HFF-Myc (cell line): ENCODE measurements at places on chromosomes 5 and 9.

- DNase-seq = no peak
Measured at GRCh38 chr5:162485666-162486292, 418.2 kb downstream of the GABRG2 start.

DNA sequence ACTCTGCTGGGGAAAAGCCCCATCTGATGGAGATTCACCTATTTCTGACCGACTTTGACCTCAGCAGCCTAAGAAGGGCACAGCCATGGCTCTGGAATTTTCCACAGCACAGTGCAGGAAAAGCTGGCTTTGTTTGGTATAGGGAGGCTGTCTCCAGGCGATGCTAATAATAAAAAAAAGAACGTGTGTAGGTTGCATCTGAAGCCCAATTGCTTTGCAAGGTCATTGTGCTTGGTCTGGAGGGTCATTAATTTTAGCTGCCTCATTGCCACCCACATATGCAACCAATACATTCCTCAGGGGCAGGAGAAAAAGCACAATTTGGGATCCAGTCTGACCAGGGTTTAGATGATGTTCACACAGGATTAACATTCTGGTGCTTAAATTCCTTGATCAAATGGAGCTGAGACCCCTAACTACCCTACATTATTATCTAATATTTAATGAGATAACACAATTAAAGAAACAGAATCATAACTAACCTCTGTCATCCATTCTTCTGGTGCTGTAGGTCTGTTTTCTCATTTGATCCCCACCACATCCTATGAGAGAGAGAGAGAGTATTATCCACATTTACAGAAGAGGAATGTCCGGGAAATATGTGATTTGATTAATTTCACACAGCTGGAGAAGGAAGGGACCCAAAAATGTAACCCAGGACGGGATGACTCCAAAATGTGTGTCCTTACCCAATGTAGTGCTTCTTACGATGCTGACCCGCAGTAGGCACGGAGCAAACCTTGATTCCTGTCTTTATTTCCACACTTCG lies 175.9 kb downstream of the RFK start:
- DNase-seq = no peak

DNA sequence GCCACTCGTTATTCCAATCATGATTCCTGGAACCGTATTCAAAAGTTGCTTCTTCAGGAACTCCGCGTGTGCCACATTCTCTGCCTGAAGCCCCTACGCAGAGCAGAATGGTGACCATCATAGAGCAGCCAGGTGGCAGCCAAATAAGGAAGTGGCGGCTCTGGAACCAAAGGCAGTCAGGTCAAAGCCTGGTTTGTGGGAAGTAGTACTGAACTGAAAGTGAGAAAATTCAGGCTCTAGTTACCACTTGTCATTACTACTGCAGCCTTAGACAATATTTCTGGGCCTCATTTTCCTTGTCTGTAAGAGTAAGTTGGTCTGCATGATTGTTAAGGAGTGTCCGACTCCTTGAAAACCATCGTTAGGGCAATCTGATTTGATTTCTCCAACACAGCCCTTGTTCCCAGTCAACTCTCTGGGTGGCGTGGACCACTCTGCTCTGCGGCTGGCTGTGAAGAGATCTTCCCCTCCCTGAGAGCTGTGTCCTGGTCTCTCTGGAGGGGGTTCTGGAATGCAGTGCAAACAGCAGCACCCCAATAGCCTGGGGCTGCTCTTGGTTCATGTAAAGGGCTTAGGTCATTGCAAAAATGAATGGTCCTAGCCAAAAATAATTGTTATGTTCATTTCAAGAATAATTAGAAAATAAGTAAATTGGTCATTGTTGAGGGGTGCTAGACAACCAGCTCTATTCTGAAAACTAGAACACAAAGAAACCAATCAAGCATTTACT lies 102.4 kb downstream of the MED27 start:
- DNase-seq = no peak

- DNase-seq = no peak
Measured at GRCh38 chr9:83533296-83533695, 4.9 kb downstream of the FRMD3 start.

GRCh38 chr5:58360794-58361193 lies 99.1 kb downstream of the PLK2 start:
- DNase-seq = no peak

- DNase-seq = no peak
Measured at GRCh38 chr5:72760259-72760658, 56.2 kb upstream of the TNPO1 start.

GRCh38 chr5:134374232-134374631 lies 2.9 kb downstream of the UBE2B start:
- DNase-seq = no peak

DNA sequence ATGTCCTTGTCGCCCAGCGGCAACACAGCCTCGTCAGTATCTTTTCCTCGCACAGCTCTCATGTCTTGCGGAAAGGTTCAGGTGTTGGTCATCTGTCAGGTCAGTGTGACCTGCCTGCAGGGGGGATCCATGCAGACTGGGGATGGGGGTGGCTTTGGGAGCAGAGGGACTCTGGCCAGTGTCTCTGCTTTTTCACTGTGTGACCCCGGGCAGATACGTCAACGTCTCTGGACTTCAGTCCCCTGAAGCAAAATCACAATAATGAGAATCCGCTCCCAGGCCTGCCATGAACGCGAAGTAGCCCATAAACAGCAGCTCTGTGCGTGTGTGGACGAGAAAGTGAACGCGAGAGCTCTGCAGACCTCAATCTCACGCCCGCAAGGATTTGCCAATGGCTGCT lies 75.7 kb upstream of the FCN1 start:
- DNase-seq = no peak

DNA sequence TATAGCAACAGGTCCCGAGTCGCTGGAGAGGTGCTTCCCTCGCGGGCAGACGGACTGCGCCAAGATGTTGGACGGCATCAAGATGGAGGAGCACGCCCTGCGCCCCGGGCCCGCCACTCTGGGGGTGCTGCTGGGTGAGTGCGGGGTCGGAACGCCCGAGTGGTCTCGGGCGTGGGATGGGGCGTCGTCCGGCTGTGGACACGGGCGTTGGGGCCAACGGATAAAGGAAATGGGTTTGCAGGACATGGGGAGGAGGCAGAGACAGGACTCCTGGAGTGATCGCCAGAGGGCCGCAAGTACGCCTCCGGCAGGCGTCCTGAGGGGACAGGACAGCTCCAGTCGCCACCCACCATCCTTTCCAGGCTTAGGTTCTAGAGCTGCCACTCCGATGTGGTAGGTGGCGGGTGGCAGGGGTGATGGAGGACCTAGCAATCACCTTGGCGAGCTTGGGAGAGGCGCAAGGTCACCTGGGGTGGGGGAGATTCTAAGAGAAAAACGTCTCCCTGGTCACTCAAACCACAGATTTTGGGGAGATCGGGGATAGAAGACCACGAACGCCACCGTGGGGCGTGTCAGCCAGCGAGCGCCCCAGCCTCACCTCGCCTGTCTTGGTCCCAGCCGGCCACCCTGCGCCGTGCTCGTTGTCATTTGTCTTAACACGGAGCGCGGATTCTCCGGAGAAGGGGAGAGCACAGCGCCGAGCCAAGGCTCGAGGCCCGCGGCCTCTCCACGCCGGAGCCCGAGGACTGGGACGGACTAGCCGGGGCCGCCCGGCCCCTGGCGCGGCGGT lies 922 bp downstream of the LMX1B start:
- DNase-seq = no peak

DNA sequence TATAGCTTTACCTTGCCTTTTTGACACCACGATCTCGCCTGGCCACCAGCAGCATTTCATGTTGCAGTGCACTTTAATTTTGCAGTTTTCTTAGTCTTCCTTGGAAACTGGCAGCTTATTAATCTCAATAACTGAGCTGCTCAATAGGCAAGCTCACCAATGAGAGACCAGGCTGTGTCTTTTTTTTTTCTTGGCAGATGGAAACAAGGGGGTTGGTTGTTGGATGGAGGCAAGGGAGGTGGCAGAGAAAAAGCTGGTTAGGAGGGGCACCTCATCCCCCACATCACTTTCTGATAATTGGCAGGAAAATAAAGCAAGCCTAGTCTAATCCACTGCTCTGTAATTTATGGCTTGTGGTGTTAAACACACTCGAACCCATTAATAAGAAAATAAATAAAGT lies 324.5 kb upstream of the WWC1 start:
- no peak for DNase-seq

DNA sequence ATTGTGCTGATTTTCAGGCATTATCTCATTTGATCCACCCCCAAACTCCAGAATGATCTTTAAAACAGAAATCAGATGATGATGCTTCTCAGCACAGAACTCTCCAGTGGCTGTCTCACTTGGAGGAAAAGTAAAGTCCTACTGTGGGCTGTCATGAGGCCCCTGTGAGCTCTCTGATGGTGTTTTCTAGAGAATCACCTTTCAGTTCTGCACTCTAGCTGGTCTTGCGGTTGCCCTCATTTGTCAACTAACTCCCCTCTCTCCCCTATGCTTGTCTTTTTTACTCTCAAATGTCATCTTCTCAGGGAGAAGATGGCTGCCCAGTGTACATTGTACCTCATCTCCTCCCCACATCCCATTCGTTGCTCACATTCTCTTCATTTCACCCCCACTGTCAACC lies 295.8 kb downstream of the MLLT3 start:
- no peak for DNase-seq

DNA sequence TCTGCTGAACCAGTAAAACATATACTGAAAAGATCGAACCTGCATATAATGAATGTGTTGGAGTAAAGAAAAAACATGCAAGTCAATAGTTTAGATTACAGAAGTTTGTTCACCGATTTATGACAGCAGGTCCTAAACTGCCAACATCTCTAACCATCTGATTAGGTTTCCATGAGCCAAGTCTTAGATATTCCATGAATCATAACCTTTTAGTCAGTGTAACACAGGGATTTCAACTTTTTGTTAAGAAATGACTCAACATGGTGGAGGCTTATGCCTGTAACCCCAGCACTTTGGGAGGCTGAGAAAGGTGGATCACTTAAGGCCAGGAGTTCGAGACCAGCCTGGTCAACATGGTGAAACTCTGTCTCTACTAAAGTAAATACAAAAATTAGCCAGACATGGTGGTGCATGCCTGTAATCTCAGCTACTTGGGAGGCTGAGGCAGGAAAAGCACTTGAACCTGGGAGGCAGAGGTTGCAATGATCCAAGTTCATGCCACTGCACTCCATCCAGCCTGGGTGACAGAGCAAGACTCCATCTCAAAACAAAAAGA lies 38.7 kb downstream of the APC start:
- DNase-seq = peak; percentile 4

- DNase-seq = no peak
Measured at GRCh38 chr9:134870301-134870694, 10.3 kb upstream of the FCN2 start.

DNA sequence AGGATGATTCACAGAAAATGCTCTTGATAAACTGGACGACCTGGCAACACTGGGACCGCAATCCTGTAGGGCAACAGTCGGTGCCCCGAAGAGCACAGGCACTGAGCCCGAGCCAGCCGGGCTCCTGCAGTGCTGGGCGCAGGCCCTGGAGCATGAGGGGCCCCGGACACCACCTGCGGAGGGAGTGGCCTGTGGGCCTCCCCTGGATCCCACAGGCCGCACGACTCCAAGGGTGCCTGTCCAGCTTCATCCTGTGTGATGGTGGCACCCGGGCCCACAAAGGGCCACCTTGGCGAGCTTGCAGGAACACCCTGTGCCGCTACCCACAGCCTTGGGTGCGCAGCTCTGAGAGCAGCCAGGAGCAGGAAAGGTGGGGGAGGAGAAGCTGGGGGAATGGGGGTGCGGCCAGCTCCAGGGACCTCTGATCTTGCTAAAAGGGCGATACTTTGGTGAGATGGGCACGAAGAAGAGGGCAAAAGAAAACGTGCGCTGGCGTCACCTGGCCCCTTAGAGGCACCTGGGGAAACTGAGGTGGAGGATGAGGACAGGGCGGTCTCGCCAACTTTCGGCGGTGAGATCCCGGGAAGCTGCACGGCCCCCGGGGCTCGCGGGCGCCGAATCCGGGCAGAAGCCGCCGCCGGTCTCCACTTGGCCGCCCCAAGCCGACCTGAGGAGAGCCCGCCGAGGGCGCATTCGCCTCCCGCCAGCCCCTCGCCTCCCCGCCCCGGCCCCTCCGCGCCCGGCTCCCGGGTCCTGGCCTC lies 722 bp downstream of the TBC1D9B start:
- DNase-seq = no peak

DNA sequence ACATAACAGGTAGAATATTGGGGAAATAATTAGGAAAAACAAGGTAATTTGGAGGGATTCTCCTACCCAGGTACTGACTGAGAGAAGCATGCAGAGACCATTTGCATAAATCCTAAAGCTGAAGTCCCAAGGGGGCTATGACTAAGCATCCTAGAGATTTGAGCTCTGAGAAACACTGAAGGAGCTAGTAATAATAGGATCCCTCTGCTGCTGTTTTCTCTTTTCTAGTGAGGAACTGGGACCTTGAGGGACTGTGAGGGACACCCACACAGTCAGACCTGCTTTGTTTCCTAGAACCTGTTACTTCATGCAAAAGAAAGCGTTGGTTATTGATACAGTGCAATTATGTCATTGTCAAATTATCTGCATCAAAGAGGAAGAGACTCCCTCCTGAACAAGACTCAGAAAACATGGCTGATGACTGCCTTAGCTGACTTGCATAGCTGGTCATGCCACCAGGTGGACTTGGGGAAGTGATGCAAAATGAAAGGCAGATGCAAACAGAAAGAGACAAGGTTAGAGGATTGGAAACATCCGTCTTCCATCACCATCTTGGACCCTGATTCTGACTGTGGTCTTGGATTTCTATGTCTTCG lies 335.4 kb downstream of the NTRK2 start:
- DNase-seq = no peak

- no peak for DNase-seq
Measured at GRCh38 chr5:67203701-67204074, 7.1 kb upstream of the CD180 start.

DNA sequence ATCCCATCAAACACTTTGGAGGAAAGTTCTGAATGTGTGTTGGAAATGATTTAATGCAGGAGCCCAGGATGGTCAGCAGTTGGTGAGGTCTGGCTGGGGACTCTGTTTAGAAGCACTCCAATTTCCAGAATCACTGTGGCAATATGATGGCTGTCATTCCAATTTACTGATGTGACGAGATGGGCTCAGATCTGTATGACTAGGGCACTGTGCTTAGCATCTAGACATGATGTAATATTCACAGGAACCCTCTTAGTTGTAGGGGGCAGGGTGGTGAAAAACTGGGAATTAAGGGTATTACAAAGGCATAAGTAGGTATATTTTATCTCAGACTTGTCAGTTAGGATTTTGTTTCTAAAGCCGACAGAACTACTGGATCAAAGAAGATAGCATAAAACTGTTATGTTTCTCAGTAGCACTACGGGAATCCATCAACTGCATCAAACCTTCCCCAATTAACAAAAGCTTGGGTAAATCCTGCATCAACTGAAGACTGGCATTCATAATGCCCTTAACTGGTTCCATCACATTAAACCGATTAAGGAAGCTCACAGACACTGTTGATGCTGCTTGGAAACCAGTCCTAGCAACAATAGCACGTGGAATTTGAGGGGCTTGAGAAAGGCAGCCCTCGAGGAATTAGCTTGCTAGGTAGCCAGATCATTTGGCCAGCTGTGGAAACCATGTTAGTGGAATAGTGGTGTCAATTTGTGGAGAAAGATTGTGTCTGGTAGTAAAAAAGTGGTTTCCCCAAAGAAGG lies 86.1 kb downstream of the SV2C start:
- DNase-seq = no peak

GRCh38 chr5:116495786-116496357 lies 78.8 kb downstream of the SEMA6A start:
- no peak for DNase-seq
